ENCODE measurements at places on chromosomes 2 and 18.

DNA sequence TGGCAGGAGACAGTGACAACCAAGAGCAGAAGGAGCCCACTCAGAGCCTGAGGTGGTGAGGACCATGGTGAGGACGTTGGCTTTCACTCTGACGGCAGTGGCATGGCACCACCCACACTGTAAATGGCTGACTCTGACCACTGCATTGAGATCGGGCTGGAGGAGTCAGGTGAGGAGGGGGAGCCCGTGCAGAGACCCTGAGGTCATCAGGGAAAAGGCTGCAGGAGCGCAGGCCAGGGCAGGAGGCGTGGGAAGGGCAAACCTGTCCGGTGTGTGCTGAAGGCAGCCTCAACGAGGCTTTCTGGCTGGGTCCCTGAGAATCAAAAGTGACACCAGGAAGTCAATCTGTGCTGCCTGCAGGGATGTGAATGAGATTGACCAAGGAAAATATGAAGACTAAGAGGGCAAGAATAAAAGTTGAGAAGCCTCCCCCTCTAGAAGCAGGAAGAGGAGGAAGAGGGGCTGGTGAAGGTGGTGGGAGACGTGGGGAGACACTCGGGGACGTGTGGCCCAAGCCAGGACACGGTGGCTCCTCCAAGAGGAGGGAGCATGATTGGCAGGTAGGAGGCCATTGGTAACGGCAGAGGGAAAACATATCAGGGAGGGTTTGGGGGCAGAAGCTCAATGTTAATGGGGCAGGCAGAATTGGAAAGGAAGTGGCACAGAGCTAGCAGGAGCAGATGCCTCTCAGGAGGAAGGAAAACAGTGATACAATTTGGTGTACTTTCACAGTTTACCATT is 2.0 kb upstream of the OR6B3 start:
- DNase-seq: no peak

GRCh38 chr18:8084160-8084559 is 517.0 kb downstream of the PTPRM start:
- DNase-seq: peak; percentile 10

- DNase-seq: no peak
Observed at GRCh38 chr2:138516030-138516704, 14.6 kb downstream of the SPOPL start.

- DNase-seq: no peak
Observed at GRCh38 chr2:43165378-43166069, 60.9 kb downstream of the ZFP36L2 start.

GRCh38 chr2:184679219-184680018 is 81.1 kb downstream of the ZNF804A start:
- DNase-seq: no peak

DNA sequence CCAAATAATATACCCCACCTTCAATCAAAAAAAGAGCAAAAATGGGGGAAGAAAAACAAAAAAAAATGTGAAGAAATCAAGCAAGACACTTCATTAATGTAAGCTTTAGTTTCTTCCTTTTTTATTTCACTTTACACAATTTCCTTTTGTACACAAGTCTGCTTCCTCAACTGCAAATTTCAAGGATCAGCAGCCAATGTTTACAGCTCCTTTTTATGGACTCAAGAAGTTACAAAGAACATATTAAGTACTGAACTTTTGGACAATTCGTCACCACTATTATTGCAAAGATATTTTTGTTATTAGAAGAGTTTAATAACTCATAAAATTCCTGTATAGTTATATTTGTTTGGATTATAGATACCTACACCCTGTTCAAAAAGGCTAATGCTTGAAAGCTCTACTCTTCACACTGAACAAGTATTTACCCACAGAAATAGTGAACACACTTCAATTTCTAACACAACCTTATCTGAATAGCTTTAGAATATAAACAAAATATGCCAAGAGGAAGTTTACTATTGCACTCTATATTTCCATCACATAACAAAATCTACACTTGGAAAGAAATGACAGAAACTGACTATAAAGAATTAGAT is 658.7 kb upstream of the CNTNAP5 start:
- no peak for DNase-seq

GRCh38 chr2:149313512-149313972 is 16.8 kb upstream of the LYPD6 start:
- DNase-seq: peak; percentile 19
